Stimulated activated CD8-positive, alpha-beta memory T cell treated with anti-CD3 and anti-CD28 coated beads, Interleukin-15, amount 100 ng/mL, for 48 hours (primary cell): ENCODE measurements at places on chromosomes 6 and 20.

DNA sequence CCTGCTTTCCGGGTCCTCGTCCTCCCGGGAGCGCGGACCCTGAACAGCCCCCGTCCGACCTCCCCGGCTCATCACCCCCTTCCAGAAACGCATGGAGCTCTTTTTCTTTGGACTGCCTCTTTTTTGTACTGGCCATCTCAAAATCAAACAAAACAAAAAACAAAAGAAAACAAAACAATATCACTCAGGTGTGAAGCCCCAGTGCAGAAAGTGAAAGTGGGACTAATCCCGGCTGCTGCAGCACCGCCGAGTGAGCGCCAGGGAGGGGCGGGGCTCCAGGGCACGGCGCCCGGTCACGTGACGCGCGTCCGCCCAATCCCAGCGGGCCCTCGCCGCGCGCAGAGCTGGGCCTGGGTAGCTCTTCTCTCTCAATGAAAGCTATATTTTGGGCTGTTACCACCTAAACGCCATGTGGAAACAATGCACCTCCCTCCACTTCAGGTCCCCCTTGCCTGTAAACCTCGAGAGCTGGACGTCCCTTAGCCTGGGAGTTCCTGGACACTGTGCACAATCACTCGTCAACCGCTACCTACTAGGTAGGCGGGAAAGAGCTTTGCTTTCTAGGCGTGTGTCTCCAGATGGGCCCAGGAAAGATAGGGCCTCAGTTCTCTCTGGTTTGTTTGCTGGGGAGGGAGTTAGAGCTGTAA, 93.7 kb upstream of the PRDM1 start:
- DNase-seq, result peak; percentile 84

- no peak for DNase-seq
Measured at GRCh38 chr6:21426841-21427490, 166.6 kb upstream of the SOX4 start.

- DNase-seq, result no peak
Measured at GRCh38 chr6:14070457-14070856, 47.1 kb upstream of the CD83 start.

- no peak for DNase-seq
Measured at GRCh38 chr20:23242556-23243180, 107.9 kb upstream of the NXT1 start.

DNA sequence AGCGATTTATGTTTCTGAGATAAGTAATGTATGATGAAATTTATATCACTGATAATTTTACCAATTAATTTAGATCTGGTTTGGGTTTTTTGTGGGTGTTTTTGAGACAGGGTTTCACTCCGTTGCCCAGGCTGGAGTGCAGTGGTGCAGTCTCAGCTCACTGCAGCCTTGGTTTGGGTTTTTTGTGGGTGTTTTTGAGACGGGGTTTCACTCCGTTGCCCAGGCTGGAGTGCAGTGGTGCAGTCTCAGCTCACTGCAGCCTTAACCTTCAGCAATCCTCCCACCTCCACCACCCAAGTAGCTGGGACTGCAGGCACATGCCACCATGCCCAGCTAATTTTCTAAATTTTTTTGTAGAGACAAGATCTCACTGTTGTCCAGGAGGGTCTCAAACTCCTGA, 13.0 kb downstream of the MRS2 start:
- no peak for DNase-seq

DNA sequence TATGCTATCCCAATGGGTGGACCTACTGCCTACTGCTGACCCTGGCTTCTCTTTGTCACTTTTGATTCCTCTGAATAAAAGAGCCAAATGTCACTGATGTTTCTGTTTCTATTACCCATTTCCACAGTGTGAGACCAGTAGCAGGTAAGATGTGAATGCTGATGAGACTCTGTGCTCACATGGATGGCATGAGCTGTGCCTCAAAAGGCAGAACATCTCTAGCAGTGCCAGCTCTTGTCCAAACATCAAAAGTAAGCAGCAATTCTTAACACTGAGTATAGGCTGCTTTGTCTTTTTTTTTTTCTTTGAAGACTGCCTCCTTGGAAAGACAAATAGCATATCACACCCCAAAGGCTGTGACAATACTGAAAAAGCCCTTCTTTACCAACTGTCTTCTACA, 459.2 kb upstream of the RUNX2 start:
- DNase-seq, result no peak

- DNase-seq, result no peak
Measured at GRCh38 chr6:156391061-156391672, 386.0 kb upstream of the ARID1B start.

DNA sequence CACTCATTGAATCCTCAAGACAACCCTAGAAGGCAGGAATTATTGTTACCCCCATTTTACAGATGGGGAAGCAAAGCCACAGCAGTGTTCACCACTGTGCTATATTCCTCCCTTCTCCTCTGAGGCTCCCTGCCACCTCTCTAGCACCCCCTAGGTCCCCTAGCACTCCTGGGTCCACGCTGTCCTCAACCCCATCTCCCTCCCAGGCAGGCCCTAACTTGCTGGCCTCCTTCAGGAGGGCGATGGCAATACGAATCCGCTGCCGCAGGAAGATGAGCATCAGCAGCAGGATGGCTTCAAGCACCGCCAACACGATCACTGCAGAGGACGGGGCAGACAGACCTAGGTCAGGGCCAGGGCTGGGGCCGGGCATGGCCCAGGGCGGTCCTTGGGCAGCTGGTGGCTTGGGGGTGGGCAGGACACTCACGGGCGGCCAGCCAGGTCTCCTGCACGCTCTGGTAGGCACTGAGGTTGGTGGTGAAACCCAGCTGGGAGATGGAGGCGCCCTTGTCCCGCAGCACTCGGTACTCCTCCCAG, 7.8 kb upstream of the NEU1 start:
- no peak for DNase-seq

- DNase-seq, result no peak
Measured at GRCh38 chr20:17202673-17203072, 24.2 kb upstream of the PCSK2 start.

- no peak for DNase-seq
Measured at GRCh38 chr6:15213838-15214400, 31.9 kb upstream of the JARID2 start.

DNA sequence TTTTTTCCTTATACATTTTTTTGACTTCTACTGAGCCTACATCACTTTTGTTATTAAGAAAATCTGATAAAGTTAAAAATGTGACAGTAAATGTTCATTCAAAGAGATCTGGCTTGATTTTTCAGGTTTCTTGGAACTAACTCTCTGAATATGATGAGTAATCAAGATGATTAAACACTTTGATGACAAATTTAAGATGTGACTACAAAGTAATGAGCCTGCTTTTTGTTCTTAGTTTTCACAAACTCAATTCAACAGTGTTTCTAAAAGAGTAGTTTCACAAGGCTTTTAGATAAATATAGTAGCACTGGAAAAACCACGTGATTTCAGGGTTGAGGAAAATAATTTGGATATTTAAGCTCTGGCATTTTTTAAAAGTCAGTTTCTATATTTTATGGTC, 37.9 kb upstream of the HDDC2 start:
- DNase-seq, result no peak

DNA sequence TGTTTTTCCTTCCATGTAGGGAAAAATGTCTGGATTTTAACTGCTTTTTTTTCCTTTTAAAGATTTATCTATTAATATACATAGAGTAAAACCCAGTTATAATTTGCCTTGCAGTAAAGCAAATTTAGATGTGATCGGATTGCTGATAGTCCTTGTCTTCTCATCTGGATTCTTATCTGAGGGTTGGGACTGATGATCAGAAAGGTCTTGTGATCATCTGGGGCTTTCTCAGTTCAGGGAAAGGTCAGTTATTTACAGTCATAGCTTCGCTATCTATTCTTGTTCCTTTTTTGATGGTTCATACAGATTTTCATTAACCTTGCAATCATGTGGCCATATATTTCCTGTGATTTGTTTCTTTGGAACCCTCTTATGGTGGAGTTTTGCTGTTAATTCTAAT, 63.8 kb upstream of the CLDN20 start:
- no peak for DNase-seq

- no peak for DNase-seq
Measured at GRCh38 chr6:154241581-154241980, 115.0 kb downstream of the IPCEF1 start.

GRCh38 chr6:11460001-11460668, 77.4 kb upstream of the TMEM170B start:
- no peak for DNase-seq

GRCh38 chr20:55964790-55965189, 40.5 kb downstream of the CBLN4 start:
- DNase-seq, result no peak

GRCh38 chr6:121321282-121321681, 13.0 kb downstream of the TBC1D32 start:
- DNase-seq, result no peak

DNA sequence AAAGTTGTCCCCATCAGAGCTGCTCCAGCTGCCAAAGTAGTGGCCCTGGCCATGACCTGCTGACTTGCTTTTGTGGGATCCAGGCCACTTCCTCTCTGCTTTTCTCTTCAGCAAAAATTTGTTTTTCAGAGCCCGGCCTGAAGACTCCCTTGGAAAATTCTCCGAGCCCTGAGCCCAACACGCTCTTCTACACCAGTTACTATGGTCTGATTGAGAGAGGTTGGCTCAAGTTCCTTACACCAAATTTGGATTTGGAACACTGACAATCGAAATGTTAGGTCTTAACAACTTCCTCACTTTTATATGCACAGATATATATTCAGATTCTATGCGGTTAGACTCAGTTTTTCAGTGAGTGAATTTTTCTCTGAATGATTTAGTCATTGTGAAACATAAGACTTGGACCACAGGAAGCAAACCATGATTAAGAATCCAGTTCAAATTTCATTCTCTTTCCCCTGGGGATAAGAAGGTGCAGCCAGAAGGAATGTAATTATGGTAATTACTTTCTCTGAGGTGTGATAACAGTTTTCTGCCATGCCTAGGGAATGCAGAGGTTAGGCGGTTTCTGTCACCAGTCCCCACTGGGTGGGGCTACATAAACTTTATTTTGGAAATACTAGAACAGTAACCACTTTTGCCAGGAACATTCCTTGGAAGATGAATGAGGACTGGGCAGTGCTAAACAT, 365.2 kb downstream of the SYNE1 start:
- no peak for DNase-seq

DNA sequence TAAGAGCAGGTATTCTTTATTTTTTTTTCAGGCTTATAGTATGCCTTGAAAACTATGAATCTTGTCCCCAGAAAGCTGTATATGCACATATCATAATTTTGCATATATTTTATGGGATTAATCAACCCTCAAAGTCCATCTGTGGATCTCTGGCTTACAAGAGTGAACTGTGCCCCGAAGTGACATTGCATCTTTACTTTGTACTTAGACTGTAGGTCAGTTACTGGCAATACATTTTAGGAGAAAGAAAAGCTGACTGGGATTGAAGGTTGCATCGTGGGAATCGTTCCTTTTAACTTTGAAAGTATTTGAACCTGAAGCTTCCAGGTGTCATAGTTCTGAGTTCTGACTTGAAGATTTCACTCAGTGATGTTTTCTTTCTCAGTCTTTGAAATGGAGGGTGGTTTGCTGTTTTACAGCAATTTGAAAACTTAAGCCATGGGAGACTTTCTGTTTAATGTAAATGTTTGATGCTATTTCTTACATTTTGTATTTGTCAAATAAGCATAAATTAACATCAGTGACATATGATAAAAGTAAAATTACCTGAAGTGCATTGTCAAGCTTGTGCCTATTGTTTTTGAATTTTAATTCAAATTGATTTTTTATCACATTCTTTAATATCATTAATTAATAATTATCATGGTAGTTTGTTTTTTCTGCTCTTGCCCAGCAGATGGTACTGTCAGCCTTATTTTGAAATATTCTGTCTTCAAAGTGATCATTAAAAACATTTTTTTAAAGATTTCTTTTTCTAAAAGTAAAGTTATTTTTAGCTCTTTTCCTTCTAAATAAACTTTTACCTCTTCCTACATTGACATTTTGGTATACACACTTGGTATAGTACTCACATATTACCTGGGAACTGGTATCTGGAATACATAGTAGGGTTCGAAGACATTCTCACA, 29.0 kb downstream of the L3MBTL3 start:
- no peak for DNase-seq

DNA sequence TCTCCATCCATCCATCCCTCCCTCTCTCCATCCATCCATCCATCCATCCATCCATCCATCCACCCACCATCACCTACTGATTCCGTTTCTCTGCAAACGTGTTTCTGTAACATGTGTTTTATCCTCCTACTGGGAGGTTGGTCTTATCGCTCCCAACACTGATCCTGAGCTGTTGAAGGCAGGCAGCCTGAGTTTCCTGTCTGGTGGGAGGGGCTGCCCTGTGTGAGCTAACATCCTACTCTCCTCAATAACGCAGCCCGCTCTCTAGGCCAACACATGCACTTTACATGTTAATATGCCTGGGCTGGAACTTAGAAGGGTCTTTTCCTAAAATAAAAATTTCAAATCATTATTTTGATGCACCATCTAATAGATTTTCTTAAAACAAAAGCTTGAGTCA, 126.5 kb downstream of the WDR27 start:
- no peak for DNase-seq

GRCh38 chr20:58481481-58482021, 33.6 kb downstream of the APCDD1L start:
- DNase-seq, result peak; percentile 35

DNA sequence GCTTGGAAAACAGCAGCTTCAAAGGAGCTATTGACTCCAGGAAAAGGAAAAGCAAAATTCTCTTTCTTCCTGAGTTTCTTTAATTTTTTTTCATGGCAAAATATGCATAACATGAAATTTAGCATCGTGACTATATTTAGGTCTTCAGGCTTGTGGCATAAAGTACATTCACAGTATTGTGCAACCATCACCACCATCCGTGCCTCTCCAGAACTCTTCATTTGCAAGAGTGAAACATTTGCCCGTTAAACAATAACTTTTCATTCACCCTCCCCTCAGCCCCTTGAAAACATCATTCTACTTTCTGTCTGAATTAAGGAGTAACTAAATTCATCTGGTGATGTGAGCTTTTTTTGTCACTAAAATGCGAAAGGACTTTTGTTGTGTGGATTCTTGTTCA, 251.7 kb downstream of the PHACTR1 start:
- no peak for DNase-seq

DNA sequence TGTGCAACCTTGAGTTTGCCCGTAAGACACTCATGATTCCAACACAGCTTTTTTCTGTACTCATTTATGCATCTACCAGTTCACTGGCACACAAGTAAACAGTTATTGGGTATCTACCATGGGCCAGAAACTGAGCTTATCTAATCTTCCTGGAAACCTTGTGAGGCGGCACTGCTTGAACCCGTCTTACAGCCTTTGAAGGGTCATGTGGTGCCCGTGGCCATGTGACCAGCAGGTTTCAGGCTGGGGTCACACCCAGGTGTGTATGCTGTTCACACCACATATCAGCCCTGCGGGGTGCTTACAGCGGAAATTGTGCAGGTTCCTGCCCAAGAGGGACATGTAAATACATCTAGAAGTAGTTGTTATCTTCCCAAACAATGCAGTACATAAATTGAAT, 6.1 kb downstream of the THBD start:
- DNase-seq, result no peak
